ENCODE measurements at places on chromosomes 5 and 9.

DNA sequence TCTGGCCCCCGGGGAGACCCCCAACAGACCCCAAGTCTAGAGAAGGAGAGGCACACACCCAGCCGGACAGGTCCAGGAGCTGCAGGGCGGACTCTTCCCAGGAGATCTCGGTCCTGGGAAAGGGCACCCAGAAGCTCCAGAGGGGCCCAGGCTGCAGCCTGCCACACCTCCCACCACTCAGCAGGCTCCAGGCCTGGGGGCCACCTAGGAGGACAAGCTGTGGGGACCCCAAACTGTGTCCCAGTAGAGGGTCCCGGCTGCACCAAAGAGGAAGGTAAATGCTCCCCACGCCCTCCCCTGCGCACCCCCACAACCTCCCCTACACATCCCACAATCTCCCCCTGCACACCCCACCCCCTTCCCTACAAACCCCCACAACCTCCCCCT lies 48.5 kb downstream of the PLEKHG4B start:
- DNase-seq: no peak

- DNase-seq: no peak
These were observed 88.4 kb upstream of the FST start for GRCh38 chr5:53392073-53392472.

GRCh38 chr5:111345731-111346130 lies 121.5 kb downstream of the CAMK4 start:
- DNase-seq: no peak

DNA sequence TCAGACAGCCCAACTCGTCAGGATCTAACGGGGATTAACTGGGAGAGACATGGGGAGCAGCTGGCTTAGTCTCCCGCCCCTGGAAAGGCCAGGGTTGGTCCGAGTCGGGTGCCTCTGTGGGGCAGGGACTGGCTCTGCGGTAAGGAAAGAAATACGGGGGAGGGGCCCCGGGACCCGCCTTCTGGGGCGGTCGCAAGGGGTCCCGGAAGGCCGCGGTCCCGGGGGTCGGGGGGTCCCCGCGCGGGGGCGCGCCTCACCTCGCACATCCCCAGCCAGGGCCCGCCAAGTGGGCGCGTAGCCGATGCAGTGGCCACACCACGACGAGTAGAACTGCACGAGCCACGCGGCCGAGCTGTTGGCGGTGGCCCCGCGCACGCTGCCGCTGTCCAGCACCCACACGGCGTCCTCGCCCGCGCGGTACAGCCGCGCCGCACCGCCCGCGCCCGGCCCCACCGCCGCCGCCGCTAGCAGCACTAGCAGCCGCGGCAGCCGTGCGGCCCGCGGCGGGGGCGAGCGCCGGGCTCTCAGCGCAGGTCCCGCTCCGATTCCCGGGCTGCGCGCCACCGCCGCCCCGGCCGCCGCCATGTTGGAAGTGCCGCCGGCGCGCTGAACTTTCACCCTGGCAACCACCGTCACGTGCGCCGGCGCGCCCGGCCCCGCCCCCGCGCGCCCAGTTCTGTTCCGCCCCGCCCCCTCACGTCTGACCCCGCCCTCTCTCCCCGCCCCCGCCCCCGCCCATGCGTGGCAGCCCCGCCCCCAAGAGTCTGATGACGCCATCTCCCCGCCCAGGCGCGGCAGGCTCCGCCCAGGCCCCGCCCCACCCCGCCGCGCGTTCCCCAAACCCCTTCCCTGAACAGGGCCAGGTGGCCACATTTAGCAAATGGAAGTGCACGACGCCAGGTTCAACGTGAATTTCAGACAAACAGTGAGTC lies at the start of gene QSOX2:
QSOX2 (minus strand) TSS at position 594 of the 932 bp plus-strand sequence; CDS start at position 585, 9 bp downstream.
- peak; percentile 77 for DNase-seq

GRCh38 chr5:139021346-139021745 lies 146.2 kb upstream of the LRRTM2 start:
- no peak for DNase-seq

DNA sequence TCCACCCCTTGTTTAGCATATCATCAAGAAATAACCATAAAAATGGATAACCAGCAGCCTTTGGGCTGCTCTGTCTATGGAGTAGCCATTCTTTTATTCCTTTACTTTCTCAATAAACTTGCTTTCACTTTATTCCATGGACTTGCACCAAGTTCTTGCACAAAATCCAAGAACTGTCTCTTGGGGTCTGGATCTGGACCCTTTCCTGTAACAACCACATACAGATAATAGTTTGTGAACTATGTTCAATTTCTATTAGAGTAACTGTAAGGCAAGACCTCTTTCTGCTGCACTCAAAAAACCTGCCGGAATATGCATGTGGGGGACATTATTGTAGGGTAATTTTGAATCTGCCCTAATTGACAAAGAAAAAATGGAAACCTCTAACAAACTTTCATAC lies 66.9 kb upstream of the TMEM215 start:
- no peak for DNase-seq

DNA sequence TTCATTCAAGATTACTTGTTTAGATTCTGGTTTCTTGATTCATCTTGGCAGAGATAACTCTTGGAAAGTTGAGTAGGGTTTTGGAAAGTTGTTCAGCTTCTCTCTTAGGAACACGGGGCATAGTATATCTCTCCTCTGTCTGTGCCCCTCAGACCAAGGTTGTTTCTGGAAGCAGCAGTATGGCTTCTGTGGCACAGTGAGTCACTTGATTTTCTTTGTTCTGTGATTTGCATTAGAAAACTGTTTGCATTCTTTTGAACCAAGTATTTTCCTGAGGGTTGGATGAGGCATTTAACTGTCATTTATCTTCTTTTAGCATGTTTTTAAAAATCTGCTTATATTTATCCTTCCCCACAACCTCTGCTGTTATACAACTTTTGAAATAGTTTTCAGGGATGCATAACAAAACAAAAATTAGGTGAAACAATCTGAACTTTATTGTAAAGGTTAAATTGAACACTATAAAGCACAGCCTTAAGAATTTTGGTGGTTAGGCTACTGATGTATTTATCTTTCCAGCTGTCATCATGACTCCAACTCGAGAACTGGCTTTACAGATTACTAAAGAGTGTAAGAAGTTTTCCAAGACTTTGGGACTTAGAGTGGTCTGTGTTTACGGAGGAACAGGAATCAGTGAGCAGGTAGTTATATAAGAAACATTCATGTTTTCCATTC lies 26.5 kb downstream of the DDX46 start:
- no peak for DNase-seq

DNA sequence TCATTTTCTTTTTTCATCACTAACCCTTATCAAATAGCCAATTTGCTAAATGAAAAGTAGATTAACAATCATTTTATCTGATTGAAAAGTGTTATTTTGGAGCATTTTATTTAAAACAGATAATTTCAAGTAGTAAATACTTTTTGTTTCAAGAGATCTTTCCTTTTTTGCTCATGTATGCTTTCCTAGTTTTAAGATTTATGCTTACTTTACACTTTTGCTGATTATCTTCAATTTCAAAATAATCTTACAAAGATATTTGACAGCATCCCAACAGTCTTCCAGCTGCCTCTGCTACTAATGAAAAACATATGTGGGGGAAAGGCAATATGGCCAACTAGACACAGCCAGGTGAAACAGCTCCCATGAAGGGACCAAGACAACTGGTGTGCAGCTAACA lies 1027.3 kb upstream of the CDH9 start:
- DNase-seq: no peak

GRCh38 chr9:129586685-129587084 lies 34.2 kb downstream of the C9orf50 start:
- no peak for DNase-seq

DNA sequence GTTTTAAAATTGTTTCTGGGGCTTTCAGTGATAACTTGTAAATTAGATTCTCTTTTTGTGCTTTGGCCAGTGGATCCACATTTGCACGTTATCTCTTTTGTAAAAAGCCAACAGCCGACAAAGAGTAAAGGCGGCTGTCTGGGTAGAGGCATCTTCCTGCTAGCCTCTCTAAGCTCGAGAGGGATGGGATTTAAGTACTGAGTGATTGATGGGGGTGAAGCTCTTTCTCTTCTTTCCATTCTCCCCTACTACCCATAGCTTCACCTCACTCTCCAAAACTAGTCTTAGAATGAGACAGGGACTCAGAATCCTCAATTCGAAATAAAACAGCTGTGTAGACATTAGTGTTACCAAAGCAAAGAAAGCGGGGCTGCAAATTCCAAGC lies 3.4 kb downstream of the PBX3 start:
- no peak for DNase-seq

- no peak for DNase-seq
These were observed 109.0 kb downstream of the GNAQ start for GRCh38 chr9:77922591-77922990.

DNA sequence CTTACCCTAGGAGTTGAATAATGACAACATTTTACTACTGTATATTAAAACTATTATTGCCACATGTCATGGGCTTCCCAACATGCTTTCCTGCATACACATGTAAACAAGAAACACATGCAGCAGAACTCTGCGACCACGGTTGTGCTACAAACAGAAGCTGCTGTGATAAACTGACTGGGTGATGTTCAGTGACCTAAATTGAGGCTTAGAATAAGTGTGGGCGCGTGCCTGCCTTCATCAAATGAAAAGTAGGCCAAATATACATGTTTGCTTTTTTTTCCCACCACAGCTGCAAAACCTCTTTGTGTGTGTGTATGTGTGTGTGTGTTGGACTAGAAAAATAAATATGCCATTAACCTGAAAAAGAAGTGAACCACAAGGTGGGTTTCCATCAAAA lies 1202.1 kb downstream of the PTPRD start:
- no peak for DNase-seq

DNA sequence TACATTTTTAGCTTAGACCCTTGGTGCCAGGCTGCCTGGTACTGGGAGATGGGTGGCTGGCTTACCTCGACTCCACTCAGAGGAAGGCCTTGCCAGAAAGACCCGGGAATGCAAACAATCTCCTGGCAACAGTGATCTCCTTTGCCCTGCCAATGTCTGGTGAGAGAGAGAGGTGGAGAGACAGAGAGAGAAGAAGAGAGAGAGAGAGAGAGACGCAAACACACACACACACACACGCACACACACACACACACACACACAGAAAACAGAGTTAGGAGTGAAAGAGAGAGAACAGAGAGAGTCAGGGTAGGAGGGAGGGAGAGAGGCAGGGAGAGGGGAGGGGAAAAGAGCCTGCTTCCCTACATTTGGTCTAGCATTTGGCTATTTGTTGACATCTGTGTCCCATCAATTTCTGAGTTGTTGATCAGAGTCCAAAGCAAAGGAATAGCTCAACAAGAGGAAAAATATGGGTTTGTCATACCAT lies 181.6 kb upstream of the MAP1B start:
- no peak for DNase-seq

- DNase-seq: no peak
These were observed 35.1 kb downstream of the EXOSC2 start for GRCh38 chr9:130728721-130729120.

GRCh38 chr5:98604301-98604700 lies 169.2 kb upstream of the RGMB start:
- DNase-seq: no peak

DNA sequence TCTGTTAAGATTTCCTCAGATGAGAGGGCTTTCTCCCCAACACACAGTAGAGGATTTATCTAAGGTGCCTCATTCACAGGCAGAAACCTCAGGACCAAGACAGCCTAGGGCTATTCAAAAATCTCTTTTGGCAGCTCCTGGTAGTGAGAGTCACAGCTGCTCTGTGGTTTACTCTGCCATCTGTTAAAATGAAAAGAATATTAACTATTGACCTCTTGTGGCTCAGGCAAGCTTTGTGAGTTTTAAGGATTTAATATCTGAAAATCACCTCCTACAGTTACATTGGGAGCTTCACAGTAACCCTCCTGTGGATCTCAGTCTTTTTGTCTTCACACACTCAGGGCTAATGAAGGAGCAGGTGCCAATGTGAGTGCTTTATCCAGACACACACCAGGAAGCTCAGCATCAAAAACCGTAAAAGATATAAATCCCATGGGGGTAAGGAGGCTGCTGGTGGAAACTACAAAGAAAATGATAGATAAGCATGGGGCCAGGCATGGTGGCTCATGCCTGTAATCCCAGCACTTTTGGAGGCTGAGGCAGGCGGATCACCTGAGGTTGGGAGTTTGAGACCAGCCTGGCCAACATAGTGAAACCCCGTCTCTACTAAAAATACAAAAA lies 29.7 kb downstream of the PPP1R2B start:
- no peak for DNase-seq

- DNase-seq: no peak
These were observed 46.8 kb upstream of the OTULINL start for GRCh38 chr5:14534773-14535172.

- no peak for DNase-seq
These were observed 238.1 kb downstream of the ROR2 start for GRCh38 chr9:91711755-91712601.

GRCh38 chr9:107681988-107682387 lies 192.4 kb upstream of the KLF4 start:
- no peak for DNase-seq

GRCh38 chr9:124139001-124139400 lies 118.7 kb upstream of the NEK6 start:
- no peak for DNase-seq

DNA sequence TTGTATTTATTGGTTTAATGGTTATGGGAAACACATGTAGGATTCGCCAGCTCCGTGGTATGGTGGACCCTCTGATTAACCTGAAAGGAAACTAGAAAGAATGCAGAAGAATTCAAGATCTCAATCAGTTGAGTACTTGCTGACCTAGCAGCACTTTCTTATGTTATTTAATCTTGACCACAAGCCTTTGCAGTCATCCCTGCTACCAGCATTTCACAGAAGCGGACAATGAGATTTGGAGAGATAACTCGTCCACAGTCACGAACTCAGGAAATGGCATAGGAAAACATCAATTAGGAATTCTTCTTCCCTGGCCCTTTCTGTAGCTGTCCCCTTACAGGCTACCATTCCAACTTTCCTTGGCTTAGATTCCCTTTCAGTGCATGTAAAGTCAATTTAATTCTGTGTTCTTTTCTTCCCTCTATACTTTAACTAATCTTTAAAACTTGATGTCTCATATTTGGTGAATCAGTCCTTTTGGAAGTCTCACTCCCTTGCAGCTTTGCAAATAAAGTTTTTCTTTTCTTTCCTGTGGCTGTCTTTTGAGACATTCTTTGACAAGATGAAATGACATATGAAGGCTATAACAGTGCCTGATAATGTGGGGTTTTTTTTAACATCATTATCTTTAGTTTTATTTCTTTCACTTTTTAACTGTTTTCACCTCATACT lies 1.3 kb upstream of the SLC44A1 start:
- DNase-seq: no peak

DNA sequence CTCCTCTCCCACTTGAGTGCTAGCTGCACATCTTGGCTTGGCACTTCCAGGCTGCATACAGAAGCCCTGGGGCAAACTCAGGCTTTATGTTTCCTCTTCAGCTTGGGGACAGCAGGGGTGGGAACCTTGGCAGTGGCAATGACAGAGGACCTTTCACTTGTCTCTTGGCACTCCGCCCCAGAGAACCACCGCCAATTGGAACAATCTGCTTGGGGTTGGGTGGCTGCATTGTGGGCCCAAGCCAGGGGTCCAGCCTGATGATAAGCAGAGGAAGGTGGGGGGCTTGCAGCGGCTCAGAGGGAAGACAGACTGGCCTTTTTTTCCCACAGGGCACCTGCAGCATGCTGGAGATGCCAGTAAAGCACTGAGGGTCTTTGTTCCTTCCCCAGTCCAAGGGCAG lies 179.0 kb upstream of the NMUR2 start:
- no peak for DNase-seq

All from stimulated activated CD4-positive, alpha-beta T cell treated with anti-CD3 and anti-CD28 coated beads, TNF-alpha, amount 100 ng/mL, for 1 hour (primary cell).